ENCODE measurements at places on chromosomes 5 and 9.

DNA sequence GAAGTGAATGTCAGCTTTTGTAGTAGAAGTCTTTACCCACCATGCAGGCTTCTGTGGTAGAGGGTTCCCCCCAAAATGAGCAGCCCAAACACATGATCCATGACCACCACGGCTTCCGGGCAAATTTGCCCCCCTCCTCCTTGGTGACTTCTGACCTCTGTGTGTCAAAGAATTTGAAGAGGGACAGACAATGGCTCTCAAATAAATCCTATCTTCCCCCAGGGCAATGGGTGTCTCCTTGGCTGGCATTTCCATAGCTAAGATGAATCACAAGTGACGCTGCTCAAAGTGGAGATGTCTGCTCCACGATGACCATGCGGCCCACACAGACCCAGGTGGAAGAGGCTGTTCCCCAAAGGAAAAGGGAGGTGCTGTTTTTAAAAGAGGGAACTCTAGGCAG is 30.2 kb upstream of the BOD1 start:
- DNase-seq: no peak

DNA sequence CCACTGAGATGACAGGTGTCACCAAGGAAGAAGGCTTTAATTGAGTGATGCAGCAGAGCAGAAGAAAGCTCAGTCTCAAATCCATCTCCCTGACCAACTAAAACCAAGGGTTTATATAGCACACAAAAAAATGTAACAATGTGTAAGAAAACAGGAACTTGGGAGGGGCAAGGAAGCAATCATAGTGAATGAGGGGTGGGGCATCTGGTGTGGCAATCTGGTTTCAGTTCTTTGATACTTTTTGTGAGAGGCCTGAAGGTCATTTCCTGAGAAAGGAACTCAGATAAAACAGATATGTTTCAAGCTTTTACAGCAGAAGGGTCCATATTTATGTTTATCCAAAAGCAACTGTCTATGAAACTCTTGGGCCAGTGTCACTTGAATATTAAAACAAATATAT is 19.7 kb downstream of the CD180 start:
- DNase-seq: no peak

GRCh38 chr9:122845116-122845515 is 16.7 kb upstream of the PDCL start:
- DNase-seq: no peak

GRCh38 chr9:25726871-25727410 is 48.7 kb upstream of the TUSC1 start:
- no peak for DNase-seq

GRCh38 chr5:82174128-82174918 is 103.8 kb downstream of the RPS23 start:
- DNase-seq: peak; percentile 46

DNA sequence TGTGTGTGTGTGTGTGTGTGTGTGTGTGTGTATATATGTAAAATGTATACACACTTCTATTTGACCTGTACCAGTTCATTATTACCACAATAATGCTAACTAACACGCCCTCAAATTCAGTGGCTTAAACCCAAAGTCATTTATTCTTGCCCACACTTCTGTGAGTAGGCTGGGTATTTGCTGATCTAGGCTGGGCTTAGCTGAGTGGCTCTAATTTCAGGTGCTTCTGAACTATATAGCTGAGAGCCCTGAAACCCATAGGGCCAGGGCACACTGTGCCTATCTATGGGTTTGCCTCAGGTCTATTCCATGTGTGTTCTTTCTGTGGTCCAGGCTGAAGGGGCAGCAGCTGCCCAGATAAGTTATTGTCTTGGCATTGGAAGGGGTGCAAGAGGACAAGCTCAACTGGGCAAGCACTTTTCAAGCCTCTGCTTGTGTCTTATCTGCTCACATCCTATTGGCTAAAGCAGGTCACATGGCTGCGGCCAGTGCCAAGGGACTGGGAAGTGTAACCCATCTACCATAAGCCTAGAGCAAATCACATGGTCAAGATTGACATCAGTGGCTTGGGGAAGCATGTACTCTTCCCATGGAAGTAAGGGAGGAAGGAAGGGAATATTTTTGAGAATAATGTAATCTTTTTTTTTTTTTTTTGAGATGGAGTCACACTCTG is 139.9 kb downstream of the PALM2AKAP2 start:
- no peak for DNase-seq

DNA sequence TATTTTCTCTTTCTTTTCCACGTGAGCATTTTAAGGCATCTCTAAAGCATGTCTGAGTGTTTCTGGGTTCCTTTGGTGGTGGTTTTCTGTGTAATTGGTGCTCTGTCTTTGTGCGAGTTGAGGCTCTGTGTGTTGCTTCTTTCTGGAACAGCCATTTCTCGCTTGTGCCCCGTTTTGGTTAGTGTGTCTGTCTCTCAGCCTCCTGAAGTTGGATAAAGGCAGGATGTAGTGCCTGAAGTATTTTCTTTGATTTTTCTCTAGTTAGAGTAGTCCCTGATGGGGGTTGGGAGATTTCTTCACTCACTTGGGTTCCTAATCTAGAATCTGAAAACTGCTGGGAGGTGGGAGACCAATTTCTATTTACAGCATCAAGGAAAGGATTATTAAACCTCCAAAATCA is 129.7 kb upstream of the TMEM161B start:
- no peak for DNase-seq

DNA sequence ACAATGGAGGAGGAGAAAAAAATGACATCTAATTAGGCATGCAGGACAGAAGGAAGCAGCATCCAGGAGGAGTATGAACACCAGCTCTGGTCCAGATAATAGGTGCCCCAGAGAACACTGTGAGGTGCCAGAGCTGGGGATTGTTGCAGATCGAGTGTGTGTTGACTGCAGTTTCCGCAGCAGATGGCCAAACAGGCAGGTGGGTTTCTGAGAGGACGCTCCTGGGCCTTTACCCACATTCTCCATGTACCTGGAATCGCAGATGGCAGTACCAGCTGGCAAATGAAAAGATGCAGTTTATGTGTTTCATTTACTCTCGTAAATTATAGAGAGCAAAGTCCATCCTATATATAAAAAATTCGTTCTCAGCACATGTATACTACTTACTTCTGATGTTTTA is 182.2 kb upstream of the ISL1 start:
- DNase-seq: no peak

DNA sequence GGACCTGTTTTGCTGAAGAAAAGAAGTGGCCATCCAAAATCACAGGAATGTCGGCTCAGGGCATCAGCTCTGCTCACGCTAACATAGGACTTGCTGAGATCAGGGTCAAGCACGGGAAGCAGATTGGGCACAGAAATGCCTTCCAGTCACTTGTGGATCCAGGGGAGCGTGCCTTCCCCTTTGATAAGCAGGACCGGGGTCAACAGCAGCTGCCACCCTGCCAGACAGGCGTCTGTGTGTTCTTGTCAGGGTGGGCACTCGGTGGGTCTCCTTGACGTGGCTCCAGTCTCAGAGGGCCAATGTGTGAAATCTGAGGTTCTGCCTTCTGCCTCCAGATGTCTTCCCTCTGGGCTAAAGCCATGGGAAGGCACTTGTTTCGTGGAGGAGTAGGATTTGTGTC is 313.7 kb upstream of the IRX4 start:
- no peak for DNase-seq

DNA sequence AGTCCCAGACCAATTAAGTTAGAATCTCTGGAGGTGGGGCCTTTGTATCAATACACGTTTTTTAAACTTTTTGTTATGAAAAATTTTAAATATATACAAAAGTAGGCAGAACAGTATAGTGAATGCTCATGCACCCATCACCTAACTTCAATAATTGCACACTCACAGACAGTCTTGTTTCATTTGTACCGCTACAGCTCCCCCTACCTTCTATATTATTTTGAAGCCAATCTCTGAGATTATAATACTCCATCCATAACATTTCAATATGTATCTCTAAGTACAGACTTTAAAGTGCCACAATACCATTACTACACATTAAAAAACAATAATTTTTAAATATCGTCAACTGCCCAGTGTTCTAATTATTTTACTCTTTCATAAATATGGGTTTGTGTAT is 32.9 kb downstream of the ISL1 start:
- DNase-seq: no peak

GRCh38 chr9:109517901-109518377 is 19.8 kb upstream of the PTPN3 start:
- DNase-seq: no peak

DNA sequence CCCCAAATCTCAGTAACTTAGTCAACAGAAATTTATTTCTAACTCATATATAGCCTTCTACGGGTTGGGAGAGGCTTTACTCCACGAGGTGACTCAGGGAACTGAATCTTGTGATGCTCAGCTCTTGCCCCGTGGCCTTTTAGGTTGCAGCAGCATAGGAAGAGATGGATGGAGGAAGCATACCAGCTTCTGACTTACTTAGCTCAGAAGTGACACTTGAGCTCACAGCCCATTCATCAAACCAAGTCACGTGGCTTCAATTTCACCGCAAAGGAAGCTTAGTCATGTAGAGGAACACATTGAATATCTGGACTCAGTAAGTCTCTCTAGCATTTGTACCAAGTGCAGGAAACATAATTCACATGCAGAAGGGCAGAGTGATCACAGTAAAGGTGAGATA is 124.1 kb upstream of the KCNN2 start:
- no peak for DNase-seq

DNA sequence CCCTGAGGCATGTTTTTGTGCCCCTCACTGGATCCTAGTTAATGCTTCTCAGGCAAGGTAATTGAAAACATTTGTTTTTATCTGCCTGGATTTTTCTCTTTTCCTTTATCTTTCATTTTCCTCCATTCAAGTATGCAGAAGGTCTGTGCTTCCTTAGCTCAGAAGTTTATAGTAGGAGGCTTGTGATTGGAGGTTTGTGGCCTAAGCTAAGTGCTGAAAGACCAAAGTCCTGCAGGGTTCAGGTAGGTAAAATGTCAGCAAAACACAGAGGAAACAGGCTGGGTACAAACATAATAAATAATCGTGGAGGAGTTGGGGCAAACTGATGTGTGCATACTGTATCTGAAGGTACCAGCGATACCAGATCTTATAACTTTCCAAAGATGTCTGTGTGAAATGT is 230.9 kb upstream of the KLF4 start:
- DNase-seq: no peak

- no peak for DNase-seq
Observed at GRCh38 chr5:143244000-143244736, 159.3 kb downstream of the NR3C1 start.

GRCh38 chr5:31470608-31471007 is 61.3 kb downstream of the DROSHA start:
- DNase-seq: no peak

DNA sequence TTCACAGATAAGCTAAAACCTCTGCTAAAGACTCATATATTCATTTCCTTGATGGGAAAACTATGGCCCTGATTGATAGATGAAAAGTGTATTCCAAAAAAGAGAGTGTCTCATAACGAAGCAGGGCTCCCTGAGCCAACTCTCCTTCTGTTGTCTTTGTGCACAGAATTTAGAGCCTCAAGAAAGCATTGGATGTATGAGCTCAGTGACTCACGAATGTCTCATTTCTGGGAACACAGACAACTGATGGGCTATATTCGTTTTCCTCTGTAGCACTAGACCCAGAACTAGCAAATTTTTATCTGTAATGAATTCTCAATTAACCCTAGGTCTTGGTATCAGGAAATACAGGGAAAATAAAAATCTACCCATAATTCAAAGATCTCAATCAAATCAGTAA is 88.4 kb downstream of the LMNB1 start:
- no peak for DNase-seq

DNA sequence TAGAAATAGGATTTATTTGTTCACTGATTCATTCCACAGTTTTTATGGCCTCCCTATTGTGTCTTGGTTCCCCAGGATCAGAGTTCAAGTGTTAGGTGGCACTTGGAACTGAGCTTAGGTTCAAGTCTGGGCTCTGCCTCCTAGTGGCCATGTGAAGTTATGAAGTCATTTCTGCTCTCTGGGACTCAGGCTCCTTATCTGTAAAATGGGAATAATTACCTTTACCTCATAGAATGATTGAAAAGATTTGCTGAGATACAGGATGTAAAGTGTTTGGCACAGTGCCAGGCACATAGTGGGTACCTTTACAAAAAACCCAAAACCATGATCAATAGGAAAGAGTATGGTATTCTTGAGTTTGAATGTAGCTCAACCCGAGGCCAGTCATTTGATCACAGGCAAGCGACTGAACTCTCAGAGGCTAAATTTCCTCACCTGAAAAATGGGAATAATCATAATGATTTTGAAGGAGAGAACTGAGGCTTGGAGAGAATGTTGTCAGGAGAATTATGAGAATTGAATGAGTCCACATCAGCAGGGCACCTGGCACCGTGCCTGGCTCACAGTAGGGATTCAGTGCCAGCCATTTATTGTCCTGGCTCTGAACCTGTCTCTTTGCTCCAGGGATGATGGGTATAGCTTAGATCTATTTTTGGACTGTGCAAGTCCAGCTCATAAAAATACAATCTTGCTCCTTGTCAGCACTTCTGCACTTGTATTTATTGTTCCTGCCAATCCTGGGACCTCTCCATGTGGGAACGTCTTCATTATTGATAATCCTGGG is 10.8 kb downstream of the NSG2 start:
- no peak for DNase-seq

- DNase-seq: no peak
Observed at GRCh38 chr9:5191985-5192384, 6.5 kb upstream of the INSL6 start.

- DNase-seq: no peak
Observed at GRCh38 chr5:132003170-132003744, 8.2 kb downstream of the ACSL6 start.

DNA sequence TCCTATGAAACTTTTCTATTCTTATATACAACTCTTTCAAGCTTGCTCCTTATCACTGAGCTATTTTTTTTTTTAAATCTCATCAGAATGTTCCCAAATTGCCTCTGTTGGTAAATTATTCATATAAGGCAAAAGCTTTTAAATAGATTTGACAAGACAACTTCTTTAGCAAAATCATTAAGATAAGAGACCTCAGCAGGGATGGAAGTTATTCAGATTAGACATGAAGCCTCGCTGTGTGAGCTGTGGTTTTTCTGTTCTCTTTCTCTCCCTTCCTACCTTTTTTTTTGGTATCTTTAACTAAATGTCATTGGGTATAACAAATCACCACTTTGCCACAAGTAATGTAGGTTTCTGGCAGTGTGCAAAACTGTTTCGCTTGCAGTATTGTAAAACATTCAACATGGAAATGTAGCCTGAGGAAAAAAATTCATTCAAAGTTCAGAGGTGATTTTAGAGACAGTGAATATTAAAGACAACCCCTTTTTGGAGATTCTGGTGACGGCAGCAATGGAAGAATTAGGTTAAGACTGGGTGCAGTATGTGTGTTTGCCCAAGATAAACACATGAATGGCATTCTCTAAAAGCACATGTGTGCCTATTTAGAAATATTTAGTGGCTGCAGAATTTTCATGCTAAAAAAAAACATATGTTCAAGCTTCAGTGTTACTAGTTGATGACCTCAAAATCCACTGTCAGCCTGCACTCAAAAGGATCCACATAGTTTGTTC is 467.1 kb downstream of the ZNF608 start:
- no peak for DNase-seq

GRCh38 chr9:17394881-17395510 is 183.9 kb upstream of the SH3GL2 start:
- no peak for DNase-seq

GRCh38 chr5:74641735-74642542 is 1.4 kb upstream of the ENC1 start:
- no peak for DNase-seq

GRCh38 chr5:41751867-41752266 is 118.4 kb downstream of the OXCT1 start:
- DNase-seq: no peak

- no peak for DNase-seq
Observed at GRCh38 chr9:137416006-137416562, 6.9 kb downstream of the EXD3 start.

Data from activated gamma-delta T cell treated with Interleukin-2 at 50 U/mL for 16 hours (primary cell).